ENCODE measurements at places on chromosomes 1 and 21.

- peak; percentile 40 for DNase-seq
These were observed 160.9 kb downstream of the GABPA start for GRCh38 chr21:25895565-25896205.

DNA sequence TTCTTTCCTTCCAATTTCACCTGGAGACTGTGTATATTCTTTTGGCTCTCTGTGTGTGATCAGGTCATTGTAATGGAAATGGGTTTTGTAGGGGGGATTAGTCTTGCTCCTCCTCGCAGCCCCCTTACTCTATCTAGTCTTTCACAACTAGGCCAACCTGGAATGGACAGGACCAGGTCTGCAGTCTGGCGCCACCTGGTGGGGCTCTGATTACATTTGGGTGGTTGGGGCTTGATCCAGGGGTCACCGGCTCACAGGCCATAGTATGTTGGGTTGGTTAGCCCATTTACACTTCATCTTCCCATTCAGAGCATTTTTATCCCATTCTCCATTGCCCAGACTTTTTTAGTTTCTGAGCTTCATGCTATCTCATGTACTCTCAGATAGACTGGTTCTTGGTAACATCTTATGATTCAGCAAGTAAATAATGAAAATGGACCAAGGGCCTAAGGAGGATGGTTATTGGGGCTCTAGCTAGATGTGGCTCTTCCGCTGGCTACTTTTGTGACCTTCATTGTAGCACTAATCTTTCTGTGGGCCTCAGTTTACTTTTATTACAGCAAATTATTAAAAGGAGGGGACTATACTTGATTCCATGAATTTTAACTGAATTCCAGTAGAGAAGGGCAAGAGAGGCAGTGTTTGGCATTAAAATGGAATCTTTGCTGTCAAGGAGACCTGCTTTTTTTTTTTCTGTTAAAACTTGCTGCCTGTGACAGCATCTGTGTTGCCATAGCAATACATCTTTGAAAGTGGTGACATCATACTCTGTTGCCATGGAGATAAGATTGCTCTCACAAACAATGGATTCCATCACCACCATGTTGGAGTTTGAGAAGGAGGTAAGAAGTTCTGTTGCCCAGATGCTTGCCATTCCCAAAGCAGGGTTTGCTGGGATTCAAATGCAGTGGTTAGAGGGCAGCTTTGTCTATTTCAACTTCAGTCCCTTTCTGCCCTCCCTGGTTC lies 150.1 kb downstream of the PLXNA2 start:
- DNase-seq = peak; percentile 37

GRCh38 chr1:93399781-93400180 lies 48.1 kb upstream of the FNBP1L start:
- DNase-seq = no peak

GRCh38 chr1:4044967-4045366 lies 144.9 kb upstream of the C1orf174 start:
- no peak for DNase-seq

GRCh38 chr1:211352985-211353515 lies 26.4 kb downstream of the TRAF5 start:
- no peak for DNase-seq

GRCh38 chr1:59292562-59292961 lies 4.3 kb upstream of the FGGY start:
- DNase-seq = no peak

GRCh38 chr1:200740571-200741208 lies 2.0 kb downstream of the CAMSAP2 start:
- no peak for DNase-seq

- DNase-seq = no peak
These were observed 54.2 kb downstream of the KIAA1614 start for GRCh38 chr1:180966744-180967536.

- DNase-seq = no peak
These were observed 19.7 kb upstream of the ARF1 start for GRCh38 chr1:228062812-228063211.

GRCh38 chr1:243734308-243734695 lies 115.7 kb downstream of the AKT3 start:
- no peak for DNase-seq

DNA sequence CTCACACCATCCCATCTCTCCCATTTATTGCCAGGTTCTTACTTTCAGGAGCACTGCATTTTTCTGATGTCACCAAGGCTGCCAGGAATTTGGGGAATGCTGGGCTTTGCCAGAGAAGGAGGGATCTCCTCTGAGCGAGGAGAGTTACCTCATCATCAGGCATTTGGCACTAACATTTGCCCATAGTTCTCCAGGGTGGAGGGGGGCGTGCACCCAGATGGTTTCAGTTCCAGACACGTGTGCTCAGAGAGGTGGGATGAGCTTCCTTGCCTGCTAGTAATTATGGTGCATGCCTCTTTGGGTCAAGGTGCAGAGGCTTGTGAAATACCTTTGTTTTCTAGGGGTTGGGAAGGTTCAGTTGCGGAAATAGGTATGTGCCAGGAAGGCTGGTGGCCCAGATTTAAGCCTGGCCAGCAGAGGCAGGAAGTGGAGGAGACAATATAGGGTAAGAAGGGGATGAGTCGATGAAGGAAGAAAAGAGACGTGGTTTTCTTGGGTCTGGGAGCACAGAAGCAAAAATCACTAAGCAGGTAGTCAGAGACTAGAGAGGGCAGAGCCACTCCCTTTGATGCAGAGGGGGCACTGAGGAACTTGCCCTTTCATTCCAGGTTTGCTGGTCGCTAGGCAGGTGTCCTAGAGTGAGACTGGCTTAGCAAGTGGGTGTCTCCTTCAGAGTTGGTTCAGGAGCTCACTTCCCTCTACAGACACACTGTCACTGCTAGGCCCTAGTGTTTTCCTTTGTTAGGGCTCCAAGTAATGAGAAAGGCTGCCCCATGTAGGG lies 7.2 kb downstream of the TUFT1 start:
- DNase-seq = peak; percentile 97

GRCh38 chr1:235502601-235503402 lies 1.4 kb downstream of the B3GALNT2 start:
- no peak for DNase-seq

DNA sequence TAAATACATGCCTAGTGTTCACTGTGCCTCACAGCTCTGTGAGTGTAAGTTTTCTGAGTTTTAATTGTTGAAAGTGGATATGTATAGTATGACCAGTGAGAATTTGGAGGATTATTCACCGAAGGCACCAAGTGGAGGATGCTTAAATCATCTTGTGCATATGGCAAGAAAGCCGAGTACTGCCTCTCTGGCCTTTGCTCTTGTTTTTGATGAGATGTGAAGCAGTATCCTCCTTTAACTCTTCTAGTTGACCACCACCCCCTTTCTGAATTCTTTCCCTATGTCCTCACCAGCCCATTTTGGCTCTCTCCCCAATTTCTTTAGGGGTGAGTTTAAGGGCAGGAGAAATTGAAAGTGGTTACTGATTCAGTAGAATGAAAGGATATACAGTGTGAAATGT lies 130.4 kb downstream of the SYT2 start:
- DNase-seq = peak; percentile 97
